ENCODE measurements at places on chromosomes 3 and 15.

- DNase-seq, result no peak
Observed at GRCh38 chr15:85551221-85551832, 170.9 kb downstream of the AKAP13 start.

DNA sequence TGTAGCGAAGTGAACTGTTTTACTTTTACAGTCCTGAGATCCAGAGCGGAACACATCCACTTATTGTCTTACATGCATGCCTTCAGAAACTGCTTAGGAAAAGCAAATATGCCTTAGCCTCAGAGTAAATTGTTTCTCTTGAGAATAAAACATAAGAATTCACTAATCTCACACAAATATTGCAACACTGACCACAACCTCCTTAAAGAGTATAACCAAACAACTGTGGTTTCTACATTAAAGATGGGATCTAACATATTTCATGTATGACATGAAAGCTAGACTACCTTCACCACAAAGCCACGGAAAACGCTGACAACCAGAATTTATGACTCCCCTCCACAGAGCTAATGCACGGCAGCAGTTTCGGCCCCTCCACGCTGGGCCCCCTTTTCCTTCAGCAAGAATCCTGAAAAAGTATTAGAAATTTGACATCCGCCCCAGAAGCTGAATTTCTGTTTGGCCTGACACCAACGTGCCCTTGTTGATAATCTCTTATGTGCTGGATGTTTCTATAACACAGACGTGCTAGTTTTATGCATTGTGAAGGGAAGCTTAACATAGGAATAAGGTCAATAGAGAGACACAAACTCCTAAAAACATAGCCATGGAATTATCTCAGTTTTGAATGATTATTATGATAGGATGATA is 84.6 kb downstream of the GREM1 start:
- DNase-seq, result no peak

DNA sequence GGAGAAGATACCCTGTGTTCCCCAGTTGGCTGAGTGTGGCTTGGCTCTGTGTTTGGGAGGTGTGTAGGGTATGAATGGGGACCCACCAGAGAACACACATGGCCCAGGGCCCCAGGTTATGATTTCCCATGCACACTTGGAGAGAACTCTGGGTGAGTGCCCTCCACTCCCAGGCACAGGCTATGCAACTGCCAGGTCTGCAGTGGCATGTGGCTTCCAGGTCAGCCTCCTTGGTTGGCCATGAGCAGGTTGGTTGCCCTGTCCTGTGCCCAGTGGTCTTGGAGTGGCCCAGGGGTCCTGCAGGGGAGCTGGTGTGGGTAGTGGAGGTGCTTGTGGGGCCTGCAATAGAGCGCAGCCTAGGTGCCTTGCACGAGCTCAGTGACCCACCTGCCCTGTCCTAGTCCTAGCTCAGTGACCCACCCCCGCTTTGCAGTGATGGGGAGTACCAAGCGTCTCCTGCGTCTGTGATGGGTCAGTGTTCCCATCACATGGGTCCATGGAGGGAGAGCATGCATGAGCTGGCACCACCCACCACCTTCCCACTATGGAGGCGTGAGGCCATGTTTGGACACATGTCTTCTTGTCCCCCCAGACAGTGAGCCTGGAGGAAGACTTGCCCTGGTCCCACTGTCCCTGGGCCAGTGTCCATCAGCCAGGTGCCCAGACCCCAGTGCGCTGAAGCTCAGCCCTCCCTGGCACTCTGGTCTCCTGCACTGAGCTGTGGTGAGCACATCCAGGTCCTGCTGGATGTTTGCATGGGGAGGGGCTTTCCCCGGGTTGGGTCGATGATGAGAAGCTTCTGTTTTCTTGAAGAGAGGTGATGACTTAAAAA is 217.3 kb downstream of the SNRPN start:
- no peak for DNase-seq

DNA sequence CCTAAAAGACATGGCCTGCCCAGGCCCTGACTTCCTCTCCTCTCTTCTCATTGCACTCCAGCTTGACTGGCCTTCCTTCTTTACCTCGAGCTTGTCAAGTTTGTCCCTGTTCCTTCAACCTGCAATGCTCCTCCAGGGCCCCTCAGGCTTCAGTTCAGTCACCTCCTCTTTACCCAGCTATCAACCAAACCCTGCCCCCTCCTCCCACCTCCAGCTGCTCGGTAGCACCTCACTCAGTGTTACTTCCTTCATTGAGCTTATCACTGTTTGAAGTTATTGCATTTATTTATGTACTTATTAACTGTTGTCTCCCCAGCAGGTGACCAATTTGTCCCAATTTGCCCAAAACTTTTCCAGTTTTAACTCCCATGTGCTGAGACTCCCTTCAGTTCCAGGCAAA is 95.8 kb upstream of the UBE2E1 start:
- no peak for DNase-seq

- no peak for DNase-seq
Observed at GRCh38 chr3:172517859-172518466, 5.3 kb downstream of the TNFSF10 start.

DNA sequence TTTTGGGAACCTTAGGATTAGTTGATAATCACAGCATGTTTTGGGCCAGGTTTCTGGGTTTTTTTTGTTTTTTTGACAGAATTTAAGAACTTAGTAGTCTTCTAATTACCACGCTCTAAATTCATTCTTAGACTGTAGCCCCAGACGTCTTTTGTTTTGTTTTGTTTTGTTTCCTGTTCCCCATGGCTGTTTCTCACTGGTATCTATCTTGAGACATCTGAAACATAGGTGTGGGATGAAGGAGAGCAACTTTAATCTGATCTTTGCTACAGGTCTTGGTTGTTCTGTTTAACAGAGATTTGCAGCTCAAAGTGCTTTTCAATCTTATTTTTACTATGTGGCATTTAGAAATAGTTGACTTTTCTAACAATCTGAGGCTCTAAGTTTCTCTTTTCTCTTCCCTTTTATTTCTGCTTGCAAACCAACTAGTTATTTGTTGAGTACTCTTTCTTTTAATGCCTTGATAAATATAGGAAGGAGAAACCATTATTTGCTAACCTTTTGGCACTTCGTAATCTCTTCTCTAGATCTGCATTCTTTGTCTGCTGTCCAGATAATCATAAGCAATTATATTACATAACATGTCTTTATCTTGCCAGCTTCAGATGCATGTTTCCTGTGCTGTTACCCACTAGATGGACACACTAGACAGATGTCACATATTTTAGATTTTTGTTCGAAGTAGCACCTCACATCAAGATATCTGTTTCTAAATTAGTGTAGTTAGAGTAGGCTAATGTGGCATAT is 40.9 kb downstream of the FBXL2 start:
- no peak for DNase-seq

DNA sequence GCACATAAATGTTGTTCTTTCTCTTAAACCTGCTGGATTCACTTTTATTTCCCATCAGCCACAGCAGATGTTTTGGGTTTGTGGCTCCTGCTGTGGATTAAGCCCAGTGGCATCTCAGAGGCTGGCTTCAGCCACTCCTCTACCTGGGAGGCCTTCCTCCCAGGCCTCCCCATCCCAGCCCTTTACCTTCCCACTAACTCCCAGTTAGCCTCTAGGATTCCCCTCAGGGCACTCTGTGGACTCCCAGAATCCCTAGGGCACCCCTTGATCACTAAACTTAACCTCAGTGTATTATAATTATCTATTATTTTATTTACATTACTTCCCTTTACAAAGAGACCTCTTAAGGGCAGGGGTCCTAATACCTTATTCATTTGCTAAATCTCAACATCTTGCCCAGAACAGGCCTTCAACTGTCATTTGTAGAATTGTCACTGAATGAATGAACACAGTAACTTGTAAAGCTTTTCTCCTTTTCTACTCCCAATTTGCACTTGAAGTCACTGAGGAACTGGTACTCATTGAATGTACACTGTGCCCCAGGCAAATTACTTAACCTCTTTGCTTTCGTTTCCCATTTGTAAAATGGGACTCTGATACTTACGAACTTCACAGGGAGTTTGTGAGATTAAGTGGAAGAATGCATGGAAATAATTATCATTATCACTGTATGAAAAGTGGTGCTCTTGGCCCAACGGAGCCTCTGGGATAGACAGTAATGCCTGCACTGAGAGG is 8.3 kb downstream of the CCDC13 start:
- DNase-seq, result no peak

DNA sequence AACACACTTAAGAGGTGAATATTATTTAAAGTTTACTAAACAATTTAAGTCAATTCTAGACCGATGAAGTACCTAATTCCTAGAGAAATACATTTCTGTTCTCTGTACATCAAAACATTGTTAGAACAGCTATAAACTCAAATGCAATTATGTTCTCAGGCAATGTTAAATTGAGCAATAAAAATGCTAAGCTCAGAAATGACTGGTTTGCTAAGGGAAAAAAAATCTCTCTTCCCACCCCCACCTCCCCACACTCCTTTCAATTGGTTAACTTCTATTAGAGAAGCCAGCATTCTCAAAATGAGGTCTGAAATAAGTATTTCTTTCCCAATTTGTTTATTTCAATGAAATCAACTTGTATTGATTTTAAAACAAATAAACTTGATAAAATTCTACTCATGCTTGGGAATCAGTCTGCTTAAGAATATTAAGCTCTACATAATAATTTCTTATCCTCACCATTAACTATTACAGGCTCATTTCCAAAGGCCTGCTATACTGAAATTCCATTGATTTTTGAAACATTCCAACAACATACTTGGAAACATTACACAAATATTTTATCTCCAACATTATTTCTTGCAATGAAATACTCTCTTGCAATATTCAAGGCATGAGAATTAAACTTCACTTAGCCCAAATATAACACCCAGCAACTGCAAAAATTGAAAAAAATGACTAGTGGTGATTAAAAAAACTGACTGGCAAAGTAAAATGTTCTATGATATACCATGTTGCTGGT is 22.6 kb downstream of the TSPAN3 start:
- no peak for DNase-seq

GRCh38 chr3:188286087-188286513 is 132.1 kb downstream of the LPP start:
- DNase-seq, result no peak

DNA sequence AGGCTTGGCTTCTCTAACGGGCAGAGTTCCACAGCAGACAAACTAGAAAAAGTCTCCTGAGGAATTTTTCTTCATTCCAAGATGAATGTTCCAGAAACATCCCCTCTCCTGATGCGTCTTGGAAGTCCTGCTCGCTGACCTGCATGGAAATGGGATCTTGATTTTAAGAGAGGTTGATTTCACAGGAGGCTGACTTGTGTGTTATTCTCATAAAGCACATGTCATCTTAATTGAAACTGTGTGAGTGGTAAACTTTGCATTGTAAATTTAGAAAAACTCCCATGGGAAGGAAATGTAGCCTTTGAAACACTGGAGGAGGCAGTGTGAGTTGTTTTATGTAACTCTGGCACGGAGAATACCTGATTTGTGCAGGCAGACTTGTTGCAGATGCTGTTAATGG is 337.8 kb upstream of the NR2E3 start:
- no peak for DNase-seq

DNA sequence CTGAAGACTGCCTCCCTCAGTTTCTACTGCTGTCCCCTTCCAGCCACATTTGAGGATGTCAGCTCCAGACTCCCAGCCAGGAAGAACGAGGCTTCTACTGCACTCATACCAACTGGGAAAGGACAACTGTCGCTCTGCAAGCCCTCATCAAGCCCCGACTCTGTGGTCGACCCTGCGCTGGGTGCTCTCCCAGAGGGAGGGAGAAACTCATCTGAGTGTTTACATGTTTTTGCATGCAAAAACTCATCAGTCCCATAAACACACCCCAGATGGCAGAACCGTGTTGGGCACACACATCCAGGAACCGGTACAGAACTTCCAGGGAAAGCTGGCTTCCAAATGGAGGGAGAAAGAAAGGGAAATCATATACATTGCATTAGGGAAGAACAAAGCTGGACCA is 43.5 kb downstream of the ADAMTS17 start:
- DNase-seq, result no peak

- no peak for DNase-seq
Observed at GRCh38 chr15:74768771-74769342, 13.0 kb upstream of the CSK start.

DNA sequence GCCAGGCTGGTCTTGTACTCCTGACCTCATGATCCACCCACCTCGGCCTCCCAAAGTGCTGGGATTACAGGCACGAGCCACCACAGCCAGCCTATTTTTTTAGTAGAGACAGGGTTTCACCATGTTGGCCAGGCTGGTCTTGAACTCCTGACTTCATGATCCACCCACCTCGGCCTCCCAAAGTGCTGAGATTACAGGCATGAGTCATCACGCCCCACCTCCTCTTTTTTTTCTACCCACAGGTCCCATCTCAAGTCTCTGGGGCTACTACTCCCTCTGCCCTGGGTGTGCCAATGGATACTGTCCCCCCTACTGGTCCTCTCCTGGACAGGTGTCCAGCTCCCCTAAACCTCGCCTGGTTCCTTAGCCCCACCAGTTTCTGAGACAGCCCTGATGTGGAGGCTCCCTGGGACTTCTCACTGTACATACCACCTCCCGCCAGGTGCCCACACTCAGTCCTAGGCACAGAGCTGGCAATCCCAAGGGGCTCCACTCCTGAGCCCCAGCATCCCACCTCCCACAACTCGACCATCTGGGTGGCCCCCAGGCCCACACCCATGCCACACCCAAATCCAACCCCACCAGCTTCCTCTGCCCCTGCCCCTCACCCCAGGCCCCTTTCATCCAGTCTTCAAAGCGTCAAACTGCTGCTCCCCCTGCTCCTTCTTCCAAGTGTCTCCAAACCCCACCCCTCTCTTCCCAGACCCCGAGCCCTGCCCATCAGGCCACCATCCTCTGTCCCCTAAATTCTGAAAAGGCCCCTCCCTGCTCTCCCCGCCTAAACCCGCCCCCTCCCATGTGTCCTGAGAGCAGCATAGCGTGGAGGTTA is 13.1 kb upstream of the CYP11A1 start:
- DNase-seq, result no peak

- DNase-seq, result no peak
Observed at GRCh38 chr3:128720891-128721290, 5.1 kb upstream of the RAB7A start.

GRCh38 chr15:93066834-93067648 is 22.0 kb downstream of the RGMA start:
- no peak for DNase-seq

DNA sequence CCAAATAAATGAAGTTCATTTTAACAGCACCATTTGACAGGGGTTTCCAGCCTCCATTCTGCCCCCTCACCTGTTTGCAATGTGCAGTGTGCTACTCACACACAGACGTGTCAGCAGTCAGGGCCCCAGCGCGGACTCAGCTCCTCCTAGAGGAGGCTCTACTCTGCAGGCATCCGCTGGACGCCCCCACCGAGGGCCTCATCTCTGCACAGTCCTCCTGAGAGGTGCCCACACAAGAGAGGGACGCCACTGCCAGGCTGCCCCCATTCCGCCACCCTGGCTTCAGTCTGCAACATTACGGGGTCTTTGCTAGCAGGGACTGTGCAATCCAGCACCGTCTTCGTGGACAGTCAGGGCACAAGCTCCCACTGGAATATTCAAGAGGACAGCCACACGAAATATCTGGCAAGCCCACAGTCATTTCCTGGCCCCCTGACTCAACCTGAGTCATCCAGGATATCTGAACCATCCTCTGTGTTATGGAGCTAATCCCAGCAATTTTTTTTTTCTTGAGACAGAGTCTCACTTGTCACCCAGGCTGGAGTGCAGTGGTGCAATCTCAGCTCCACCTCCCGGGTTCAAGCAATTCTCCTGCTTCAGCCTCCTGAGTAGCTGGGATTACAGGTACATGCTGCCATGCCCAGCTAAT is 255.0 kb downstream of the OCA2 start:
- no peak for DNase-seq

GRCh38 chr15:91018158-91018557 is 4.2 kb downstream of the VPS33B start:
- DNase-seq, result no peak

All from omental fat pad (tissue), 4 donors.